ENCODE measurements at places on chromosomes 4 and X.

DNA sequence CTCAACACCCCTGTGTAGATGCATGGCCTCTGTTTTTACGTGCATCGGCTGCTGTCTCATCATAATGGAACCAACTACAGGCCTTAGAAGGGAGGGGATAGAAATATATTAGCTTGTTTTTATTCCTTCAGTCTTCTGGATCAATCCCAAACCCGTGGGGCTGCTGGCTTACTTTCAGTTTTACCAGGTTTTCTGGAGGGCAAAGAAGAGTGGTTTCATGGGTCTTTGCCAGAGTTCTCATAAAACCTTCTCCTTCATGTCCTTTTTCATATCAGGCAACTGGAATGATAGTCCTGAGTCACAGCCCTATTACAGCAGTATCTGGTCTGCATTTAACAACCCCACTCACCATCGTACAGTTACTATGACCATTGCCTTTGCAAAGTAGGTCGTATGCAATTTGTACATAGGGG is 34.6 kb downstream of the PPP2R2C start:
- DNase-seq: no peak

- no peak for DNase-seq
Measured at GRCh38 chrX:100635989-100636320, 651 bp downstream of the TSPAN6 start.

DNA sequence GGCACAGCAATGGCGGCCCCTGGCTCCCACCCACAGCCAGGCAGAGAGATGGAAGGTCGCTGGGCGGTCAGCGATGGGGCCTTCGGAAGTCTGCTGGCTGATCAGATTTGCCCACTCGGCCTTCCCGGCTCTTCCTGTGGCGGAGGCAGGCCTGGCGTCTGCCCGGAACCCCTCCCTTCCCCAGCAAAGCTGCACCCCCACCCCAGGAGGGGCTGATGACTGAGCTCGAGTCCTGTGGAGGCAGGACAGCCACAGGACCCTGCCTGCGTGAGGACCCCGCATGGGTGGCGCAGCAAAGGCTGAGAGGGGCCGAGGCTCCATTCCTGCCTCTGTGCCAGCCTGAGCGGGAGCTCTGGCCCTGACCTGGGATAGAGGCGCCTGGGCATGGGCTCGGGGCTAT is 34.8 kb downstream of the TACC3 start:
- DNase-seq: no peak

- no peak for DNase-seq
Measured at GRCh38 chrX:106621836-106622235, 10.1 kb downstream of the RADX start.

DNA sequence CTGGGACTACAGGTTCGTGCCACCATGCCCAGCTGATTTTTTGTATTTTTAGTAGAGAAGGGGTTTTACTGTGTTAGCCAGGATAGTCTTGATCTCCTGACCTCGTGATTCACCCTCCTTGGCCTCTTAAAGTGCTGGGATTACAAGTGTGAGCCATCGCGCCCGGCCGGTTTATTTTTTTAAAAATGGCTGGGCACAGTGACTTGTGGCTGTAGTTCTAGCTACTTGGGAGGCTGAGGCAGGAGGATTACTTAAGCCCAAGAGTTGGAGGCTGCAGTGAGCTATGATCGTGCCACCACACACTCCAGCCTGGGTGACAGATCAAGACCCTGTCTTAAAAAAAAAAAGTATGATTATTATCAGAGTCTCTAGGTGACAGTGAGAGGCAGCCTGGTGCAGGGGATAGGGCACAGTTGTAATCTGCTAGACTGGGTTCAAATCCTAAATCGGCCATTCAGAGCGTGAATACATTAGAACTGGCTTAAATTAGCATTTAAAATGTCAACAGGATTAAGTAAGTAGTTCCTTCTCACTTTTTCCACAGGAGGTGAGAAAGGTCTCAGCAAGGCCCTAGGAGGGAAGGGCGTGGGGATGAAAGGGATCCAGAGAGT is 435 bp upstream of the MGST2 start:
- DNase-seq: no peak

- no peak for DNase-seq
Measured at GRCh38 chrX:45774961-45775360, 574.3 kb upstream of the DIPK2B start.

GRCh38 chrX:153640736-153641575 is 6.0 kb upstream of the DUSP9 start:
- peak; percentile 47 for DNase-seq

GRCh38 chr4:94577136-94577535 is 125.4 kb downstream of the PDLIM5 start:
- DNase-seq: no peak

DNA sequence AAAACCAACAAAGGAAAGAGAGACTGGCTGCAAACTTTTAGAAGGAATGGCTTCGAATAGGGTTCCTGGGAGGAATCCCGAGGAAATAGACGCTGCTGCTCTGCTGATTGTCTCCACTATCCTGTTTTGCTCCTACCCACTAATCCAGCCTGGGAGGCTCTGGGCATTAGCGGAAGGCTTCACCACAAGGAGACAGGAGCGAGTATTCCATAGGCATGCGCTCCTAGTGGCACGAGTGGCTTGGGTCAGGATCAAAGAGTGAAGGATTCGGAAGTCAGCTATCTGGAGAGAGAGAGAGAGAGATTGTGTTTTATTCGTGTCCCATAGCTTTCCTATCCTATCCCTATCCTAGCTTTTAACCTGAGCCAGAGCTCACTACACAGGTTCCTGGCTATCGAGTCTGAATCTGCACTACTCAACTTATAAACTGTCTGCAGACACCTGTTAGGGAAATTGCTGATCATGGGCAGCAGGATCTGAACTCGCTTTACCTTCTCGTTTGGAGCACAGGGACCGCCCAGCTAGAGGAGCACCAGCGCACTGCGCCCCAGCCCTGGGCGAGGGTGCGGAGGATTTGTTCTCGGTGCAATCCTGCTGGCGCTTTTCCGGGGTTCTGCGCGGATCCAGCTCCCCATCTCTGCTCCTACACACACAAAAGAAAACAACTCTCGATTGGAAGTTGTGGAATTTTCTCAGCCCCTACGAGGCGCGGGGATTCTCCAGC is 740 bp upstream of the NPY2R start:
- no peak for DNase-seq

- DNase-seq: no peak
Measured at GRCh38 chr4:102439236-102439614, 61.9 kb upstream of the NFKB1 start.

DNA sequence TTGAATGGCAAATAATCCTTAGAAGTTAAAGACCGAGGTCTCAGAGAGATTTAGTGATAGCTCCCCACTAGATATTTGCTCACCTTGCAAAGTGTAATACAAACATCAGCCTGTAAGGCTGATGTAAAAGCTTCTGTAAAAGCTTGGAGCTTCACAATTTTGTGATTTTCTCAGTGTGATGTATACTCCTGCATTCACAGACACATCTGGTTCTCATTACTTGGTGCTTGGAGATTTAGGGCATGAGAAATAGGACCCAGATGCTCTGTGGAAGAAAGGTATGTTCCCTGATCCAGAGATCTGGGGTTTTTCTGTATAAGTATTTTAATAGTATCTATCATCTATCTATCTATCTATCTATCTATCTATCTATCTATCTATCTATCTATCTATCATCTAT is 1664.3 kb downstream of the C4orf33 start:
- no peak for DNase-seq

DNA sequence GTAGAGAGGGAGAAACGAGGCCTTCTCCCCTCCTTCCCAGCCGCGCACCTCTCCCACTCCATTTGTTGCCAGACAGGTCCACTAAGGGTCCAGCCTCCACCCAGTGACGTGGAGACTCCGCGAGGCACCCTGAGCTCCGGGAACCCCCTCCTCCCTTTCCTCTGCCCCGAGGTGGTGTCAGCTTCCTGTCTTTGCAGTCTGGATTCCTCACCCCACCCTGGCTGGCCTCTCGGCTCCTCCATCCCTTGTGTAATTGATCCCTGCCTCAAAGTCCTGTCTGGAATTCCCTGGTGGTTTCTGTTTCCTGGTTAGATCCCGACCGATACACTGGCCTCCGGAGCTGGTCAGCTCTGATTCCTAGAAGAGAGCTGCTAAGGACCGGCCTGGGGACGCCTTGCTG is 105.9 kb upstream of the SCOC start:
- no peak for DNase-seq

DNA sequence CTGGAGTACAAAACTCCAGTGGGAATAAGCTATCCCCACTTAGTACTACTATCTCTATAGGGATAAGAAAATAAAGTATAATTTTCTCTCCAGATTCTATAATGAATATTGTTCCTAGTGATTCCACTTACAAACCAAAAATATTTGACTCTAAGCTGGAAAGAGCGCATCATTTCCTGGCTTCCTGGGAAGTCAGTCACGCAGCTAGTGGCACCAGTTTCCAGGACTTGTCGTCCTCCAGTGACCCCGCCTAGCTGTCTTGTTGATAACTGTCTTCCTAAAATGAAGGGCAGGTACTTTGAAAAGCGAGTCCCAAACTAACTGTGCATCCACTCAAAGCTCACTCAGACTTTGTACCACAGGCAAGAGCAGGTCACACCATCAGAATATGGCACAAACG is 39.3 kb downstream of the LNX1 start:
- no peak for DNase-seq

- DNase-seq: no peak
Measured at GRCh38 chr4:89172865-89173264, 61.5 kb downstream of the TIGD2 start.

DNA sequence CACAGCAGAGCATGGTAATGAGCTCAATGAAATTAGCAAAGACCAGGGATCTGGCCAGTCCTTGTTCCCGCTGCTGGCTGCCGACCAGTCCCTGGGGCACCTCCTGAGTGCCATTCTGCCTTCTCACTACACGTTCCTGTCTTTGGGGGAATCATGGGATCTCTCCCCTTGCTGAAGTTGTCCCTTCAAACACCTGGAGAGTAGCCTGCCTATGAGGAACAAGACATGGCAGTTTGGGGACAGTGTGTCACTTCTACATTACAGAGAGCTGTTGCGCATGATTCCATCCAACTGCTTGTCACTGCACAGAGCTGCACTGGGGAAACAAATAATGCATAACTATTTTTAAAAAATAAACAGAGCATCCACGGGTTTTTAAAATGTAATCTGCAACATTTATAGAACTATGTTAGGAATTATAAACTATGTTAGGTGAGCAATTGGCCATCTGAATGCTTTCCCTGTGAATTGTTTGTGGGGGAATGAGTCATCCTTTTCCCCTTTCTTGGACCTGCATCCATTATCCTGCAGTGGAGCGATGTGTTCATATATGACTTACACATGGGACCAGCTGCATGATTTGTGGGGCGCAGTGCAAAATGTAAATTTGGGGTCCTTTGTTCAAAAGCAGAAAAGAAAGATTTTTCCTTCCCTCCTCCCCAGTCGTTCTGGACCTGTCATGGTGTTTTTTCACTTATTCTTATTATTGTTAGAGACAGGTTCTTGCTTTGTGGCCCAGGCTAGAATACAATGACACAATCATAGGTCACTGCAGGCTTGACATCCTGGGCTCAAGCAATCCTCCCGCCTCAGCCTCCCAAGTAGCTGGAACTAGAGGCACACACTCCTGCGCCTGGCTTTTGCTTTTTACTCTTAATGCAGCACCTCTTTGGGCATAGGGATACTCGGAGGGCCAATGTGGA is 115.0 kb upstream of the TBL1X start:
- DNase-seq: no peak

DNA sequence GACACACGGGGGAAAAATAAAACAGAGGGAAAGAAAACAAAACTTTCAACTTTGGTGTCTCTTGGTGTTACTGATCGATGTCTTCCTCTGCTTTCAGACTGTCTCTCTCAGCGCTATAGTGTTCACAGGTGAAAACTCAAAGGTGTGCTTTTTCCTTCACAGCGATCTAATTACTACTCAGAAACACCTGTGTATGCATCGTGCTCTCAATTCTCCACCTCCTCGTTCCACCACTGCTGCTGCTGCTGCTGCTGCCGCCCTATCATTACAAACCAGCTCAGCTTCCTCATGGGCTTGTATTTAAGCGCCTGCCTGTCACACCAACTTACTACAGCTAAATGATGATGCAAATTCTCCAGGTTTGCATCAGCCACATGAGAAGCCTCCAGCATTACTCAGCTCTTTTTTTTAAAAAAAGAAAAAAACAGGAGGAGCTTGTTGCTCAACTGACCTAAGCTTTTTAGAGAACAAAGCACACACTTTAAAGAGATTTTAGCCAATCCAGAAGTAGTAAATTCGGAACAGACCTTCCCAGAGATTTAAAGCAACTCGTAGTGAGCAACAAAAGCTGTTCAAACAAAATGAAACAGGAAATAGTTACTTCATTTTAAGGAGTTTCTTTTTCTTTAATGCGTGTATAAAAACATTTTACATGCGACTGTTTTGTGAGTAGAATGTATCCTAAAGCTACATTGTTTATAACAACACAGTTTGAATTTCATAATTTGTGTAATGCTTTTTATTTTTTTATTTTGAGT is at the start of gene SLC7A11:
TSS of gene SLC7A11 (minus strand) at position 274 of the 758 bp plus-strand sequence. CDS start 280 bp downstream, outside the sequence.
- DNase-seq: no peak

DNA sequence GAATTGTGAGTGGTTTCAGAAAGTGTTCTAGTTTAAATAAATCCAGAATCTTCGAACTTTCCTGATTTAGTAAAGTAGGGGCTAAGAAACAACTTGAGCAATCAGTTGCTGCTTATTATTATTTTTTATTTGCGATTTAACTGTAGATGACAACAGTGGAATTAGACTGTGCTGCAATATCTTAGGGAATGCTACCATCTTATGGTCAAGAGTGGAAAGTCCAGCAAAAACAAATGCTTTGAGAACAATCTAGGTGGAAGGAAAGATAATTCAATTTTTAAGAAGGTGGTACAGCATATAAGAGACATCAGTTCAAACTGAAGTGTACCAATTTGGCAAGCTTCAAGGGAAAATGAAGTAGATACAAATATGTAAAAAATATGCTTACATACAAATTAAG is 73.3 kb downstream of the CYLC1 start:
- no peak for DNase-seq

DNA sequence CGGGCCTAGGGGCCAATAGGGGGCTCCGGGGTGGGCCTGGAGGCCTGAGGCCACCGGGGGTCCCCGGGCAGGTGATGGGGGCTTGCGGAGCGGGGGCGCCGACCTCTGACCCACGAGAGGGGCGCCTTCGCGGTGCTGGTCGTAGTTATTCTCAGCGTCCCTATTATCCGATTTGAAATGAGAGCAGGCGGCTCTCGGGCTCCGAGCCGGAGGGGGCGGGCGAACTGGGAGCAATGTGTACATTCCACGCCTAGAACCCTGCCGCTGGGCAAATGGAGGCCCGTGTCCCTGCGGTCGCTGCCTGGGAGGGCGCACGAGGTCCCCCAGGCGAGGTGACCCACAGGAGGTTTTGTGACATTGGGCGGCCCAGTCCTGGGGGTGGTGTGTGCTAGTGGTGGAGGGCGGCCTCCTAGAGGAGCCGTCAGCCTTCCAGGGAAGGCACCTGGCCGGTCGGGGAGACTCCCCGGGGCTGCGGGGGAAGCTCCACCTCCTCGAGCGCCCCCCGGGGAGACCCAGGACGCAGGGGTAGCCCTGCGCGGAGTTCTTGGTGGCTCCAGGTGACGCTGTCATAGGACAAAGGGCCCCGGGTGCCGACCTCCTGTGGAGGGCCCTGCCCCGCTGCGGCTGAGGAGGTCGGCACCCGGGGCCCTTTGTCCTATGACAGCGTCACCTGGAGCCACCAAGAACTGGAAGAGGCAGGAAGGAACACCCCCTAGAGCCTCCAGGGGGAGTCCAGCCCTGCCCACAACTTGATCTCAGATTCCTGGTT is 102.6 kb upstream of the PRKX start:
- peak; percentile 77 for DNase-seq
